CD4-positive, alpha-beta T cell treated with Interleukin-4 for 1 hour (primary cell): ENCODE measurements at places on chromosomes 12 and 14.

GRCh38 chr14:98077176-98077575 is 1194.8 kb downstream of the BCL11B start:
- no peak for DNase-seq

DNA sequence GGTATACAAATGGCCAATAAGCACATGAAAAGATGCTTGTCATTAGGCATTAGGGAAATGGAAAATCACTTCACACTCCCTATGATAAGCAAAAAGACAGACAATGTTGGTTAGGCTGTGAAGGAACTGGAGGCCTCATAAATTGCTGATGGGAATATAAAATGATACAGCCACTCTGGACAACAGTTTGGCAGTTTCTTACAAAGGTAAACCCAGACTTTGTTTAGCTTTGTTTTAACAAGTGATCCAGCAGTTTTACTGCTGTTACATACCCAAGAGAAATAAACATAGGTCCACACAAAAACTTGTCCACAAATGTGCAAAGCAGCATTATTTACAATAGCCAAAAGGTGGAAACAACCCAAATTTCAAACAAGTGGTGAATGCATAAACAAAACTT is 5.4 kb downstream of the RPS6KA5 start:
- DNase-seq: no peak

GRCh38 chr12:87329076-87329863 is 699.9 kb downstream of the C12orf50 start:
- DNase-seq: no peak

- no peak for DNase-seq
Measured at GRCh38 chr14:48563489-48563888, 888.1 kb upstream of the MDGA2 start.

DNA sequence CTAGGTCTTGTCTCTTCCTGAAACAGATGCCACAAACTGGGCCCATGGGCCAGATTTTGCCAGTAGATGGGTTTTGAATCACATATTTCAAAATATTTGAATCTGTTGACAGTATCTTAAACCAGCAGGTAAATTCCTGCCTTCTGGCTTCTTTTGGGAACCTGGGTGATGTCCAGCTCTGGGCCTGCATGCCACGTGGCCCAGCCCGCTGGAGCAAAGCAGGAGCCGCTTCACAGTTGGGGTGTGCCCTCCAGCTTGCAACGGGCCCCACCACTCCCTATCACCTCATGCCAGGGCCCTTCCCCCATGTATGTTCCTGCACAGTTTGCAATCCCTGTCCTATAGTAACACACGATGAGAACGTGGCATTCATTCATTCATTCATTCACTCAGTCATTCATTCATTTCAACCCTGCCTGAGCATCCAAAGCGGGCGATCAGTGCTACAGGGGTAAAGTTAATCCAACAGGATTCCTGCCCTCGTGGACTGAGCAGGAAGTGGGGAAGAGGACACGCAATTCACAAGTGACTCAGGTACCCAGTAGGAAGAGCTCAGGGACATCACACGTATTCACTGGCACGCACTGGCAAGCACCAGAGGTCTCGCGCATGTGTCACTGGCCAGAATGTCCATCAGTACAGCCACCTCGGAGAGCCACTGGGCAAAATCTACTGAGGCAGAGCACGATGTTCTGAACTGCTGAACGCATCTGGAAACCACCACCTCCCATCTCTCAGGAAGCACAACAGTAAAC is 27.8 kb downstream of the SCARB1 start:
- DNase-seq: no peak

DNA sequence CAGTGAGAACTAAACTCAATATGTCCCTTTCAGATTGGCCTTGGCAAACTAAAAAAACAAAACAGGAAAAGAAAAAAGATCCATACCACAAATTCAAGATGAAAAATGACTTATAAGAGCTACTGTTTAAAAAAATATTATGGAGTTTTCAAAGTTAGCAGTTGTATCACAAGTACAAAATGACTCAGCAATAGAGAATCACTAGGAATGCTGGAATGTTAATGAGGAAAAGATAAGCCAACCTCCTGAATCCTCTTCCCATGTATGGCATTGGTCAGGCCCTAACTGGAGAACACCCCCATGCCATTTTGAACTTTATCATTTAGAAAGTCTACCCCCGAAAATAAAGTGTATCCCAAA is 62.2 kb downstream of the PPP1R36 start:
- DNase-seq: no peak

GRCh38 chr14:81302638-81303037 is 81.9 kb upstream of the GTF2A1 start:
- no peak for DNase-seq

- peak; percentile 8 for DNase-seq
Measured at GRCh38 chr14:42224053-42224888, 617.6 kb downstream of the LRFN5 start.

DNA sequence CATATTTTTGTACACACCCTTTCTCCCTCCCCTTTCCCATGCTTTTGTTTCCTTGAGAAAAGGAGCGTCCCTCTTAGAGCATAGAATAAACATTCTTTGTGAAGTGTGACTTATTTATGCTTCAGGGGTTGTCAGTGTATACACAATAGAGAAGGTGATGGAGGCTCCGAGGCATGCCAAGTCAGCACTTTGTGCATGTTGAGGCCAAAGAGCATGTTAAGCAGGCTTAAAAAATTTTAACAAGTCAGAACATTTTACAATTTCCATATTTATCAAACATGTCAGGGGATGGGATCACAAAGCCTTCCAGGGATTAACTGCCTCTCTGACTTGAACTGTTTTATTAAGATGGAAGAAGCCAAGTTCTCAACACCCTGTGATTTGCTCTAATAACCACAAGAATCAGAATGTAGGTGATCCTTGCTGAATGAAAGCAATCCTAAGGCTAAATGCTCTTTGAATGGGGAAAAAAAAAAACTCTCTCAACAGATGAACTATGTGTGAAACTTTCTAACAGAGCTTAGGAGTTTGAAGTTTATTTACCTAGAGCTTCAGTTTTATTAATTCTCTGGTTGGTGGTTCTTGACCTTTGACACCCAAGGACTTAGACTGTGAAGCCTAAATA is 223.1 kb downstream of the RAD51B start:
- DNase-seq: no peak

GRCh38 chr12:117576053-117576452 is 214.6 kb upstream of the NOS1 start:
- no peak for DNase-seq

DNA sequence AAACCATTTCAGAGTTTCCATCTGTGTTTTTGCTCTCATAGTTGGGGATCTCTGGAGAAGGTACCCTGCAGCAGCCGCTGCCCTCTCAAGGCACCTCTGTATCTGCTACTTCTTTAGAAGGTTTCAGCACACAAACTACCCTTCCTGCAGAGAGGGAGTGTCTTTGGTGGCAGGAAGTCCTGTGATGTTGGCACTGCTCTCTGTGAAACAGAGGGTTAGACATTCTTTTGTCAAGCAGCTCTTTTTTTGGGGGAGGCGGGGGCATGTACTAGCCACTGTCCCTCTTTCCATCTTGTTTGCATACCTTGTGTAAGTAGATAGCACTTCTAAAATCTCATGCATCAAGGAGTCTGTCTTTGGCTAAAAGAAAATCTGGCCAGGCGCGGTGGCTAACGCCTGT is 352.6 kb downstream of the BMP4 start:
- DNase-seq: no peak

GRCh38 chr12:47983541-47984115 is 20.2 kb downstream of the TMEM106C start:
- no peak for DNase-seq

DNA sequence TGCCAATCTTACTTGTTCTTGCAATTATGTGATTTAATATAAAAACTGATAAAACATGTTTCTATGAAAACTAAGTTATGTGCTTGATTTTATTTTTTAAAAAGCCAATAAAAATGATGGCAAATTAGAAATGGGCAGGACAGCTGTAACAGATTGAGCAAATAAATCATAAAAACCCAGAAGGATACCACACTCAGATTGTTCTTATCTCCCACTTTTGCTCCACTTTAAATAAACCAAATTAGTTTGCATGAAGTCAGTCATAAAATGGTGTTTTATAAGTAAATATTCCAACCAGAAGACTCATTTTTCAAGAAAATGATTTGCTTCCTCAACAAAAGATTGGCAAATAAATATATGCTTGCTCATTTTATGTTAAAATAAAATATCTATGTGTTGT is 307.9 kb upstream of the G2E3 start:
- no peak for DNase-seq

DNA sequence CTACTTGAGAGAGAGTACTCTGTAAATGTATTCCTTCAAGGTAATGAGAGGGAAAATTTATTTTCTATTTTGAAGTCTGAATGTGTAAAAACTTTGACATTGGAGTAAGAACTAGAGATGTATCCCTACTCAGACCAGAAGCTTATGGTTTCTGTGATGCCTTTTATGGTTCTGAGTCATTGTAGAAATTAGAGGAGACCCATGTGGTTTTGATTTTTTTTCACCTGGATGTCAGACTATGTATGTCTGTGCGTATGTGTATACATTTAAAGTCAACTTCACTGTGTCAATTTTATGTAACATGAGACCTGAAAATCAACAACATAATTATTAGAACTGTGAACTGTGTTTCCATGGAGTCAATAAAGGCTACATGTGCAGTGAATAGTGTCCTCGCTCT is 302.0 kb downstream of the TRHDE start:
- no peak for DNase-seq
